CD4-positive, alpha-beta T cell treated with Interleukin-15 for 1 hour (primary cell): ENCODE measurements at places on chromosomes 13 and 19.

DNA sequence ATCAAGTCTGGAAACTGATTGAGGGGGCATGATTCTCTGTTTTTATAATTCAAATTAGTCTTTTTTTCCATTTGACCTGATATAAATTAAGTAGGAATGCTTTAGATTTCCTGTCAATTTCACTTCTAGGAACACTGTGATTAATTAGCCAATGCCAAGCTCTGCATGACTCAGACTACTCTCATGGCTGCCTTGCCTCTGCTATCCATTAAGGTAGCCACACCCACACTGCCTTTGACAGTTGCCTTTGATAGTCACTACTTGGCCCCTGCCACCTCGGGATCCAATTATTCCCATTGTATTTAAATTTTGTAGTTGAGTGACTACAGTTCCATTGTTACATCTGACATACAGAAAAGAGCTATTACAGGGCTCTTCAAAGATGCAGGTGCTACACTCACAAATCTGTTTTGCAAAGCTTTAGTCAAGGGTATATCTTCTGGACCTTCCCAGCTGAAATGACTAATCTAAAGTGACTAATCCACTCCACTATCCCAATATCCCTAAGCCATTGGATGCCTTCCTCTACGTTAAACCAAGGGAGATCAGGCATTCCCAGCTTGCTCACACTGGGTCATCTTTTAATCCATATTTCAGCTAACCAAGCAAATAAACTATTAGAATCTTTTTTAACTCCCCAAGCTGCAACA lies 1193.1 kb upstream of the MIR17HG start:
- DNase-seq: no peak

DNA sequence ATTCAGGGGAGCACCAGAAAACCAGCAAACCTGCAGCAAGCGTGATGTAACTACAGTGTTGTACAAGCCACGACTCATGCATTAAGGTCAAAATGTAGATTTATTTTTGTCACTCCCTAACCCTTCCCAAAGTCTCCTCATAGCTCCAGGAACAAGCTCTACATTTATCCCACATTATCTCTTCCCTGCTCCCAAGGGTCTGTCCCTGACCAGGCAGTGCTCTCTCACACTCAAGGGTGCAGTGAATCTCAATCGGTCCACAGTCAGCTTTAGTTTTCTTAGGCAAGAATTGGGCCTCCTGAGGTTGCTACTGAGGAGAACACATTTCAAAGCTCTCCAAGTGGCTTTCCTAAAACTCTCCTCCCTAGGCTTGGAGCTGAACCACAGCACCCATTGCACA lies 219.4 kb downstream of the NHLRC3 start:
- DNase-seq: no peak

DNA sequence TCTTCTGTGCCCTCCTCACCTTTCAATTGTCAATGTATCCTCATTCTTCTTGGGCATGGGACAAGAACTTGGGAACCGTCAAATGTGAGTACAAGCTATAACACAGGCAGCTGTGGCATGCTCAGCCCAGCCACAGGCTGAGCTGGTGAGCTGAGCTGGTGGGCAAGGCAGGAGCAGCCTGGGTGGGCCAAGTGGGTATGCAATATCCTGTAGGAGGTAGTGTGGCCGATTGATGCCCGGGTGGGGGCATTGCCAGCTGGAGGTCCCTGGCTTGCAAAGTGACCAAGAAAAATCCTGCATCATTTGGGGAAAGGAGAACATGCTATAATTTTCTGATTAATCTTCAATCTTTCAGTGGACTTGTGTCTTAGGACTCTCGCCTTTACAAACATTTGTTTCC lies 507.2 kb upstream of the SLC10A2 start:
- no peak for DNase-seq

DNA sequence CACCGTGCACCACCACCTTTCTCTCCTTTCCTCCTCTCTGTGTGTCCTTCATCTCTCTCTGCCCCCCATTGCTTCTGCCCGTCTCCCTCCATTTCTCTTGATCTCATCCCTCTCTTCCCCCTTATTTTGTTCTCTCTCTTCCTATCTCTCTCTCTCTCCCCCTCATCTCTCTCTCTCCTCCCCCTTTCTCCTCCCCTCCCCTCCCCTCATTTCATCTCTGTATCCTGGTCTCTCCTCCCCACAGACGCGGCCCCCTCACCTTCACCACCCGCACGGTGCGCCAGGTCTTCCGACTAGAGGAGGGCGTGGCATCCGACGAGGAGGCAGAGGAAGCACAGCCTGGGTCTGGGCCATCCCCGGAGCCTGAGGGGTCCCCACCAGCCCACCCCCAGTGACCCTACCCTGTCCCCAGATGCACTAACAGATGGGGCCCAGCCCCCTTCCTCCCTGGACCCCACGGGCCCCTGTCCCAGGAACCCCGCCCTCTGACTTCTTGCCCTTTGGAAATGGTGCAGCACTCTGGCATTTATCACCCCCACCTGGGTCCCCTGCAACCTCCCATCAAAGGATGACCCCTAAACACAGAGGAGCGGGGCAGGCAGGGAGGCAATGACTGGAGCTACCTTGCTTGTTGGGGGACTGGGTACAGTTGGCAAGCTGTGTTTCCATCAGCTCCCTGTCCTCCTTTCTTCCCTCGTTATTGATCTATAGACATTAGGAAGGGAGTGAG lies 19.6 kb downstream of the KCNC3 start:
- no peak for DNase-seq

GRCh38 chr13:31963631-31964030 lies 67.9 kb upstream of the FRY start:
- no peak for DNase-seq

GRCh38 chr13:66520511-66521355 lies 709.4 kb downstream of the PCDH9 start:
- no peak for DNase-seq

- no peak for DNase-seq
These were observed 83.5 kb downstream of the SACS start for GRCh38 chr13:23350009-23350408.

DNA sequence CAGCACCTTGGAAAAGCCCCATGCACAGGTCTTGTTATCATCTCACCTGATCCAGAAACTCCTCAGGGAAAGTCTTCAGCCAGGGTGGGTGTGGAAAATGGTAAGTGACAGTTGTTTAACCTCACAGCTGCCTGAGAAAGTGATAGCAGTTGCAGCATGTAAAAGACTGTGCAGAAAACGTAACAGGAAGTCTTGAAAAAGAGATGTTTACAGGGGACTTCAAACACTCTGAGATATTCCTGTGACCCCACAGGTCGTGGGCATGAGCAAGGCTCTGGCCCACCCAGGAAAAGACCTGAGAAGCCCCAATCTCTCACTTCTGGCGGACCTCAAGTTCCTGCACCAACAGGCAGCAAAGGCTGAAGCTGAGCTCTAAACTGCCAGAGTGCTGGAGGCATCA lies 826.9 kb downstream of the UQCRFS1 start:
- no peak for DNase-seq

DNA sequence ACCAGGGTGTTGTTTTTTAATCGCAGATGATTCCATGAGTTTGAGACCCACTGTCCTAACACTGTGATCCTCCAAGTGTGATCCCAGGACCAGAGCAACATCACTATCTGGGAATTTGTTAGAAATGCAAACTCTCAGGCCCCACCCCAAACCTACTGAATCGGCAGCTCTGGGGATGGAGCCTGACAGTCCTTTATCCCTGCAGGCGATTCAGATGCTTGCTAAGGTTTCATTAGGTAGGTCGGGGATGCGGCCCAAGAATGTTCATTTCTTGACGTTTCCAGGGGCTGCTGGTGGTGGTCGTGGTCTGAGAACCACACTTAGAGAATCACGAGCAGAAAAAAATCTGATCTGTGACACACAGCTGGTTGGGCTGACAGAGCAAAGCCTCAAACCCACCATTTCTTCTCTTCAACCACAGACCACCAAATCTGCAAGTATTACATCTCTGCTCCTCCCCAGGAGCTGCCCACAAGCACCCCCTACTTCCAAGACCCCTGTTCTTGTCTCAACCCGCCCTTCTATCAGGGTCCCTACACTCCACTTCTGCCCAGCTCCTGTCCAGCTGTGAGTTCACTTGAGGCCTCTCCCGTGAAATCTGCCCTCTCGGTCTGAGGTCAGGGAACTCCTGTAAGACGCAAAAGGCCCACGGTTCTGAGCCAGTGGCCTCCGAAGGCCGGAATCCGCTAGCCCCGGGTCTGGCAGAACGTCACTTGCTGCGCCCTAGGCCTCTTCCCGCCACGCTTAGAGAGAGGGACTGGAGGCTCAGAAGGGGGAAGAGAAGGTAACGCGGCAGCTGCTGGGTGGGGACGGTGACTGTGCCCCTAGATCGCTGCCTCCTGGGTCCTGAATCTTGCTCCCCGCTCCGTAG lies 1.1 kb upstream of the FARP1 start:
- DNase-seq: no peak
